Activated T-cell treated with anti-CD3 and anti-CD28 coated beads for 24 hours (primary cell): ENCODE measurements at places on chromosomes 6 and 20.

GRCh38 chr20:63344616-63345327 lies 16.4 kb downstream of the CHRNA4 start:
- no peak for DNase-seq

DNA sequence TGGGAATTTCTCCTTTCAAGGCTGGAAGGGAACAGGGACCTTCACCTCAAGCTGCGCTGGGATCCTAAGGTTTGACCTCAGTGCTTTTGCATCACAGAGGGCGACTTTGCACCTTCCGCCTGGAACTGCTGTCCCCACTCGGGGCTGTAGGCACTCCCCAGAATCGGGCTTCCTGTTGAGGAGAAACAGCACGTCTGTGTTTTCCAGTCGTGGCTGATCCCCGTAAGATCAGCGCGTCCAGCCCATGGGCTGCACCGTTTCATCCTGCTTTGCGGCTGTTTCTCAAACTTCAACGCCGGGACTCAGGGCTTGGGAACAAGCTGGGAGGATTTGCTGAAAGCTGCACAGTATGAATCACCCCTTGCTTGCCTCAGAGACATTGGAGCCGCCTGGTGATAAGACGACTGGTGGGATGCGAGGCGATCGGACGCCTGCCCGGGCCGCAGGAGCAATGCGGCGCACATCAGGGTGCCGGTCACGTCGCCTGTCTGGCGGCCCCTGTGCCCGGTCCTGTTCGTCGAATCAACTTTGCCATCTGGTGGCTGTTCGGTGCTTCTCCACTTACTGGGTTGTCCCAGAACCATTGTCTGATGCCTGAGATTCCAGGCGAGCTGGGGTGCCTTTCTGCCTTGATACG lies 53.6 kb upstream of the FRMD1 start:
- DNase-seq = no peak

DNA sequence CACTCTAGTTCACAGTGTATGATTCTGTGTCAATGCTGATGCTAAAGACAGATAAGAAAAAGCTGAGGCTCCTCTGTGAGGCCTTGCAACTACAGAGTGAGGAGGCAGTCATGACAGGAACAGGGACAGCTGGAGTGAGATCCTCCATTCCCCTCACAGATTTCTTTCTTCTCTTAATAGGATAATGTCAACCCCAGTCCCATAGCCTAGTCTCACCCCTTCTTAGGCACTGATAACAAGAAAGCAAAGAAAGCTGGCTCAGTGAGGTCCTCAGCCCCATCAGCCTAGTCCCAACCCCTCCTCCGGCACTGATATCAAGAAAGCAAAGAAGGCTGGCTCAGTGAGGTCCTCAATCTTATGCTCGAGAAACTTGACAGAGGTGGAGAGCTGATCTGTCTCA lies 2.1 kb upstream of the PTCHD4 start:
- no peak for DNase-seq

- DNase-seq = no peak
These were observed 6.9 kb downstream of the SGK2 start for GRCh38 chr20:43565758-43566104.

- no peak for DNase-seq
These were observed 140.8 kb upstream of the RIMS1 start for GRCh38 chr6:71745525-71745924.

DNA sequence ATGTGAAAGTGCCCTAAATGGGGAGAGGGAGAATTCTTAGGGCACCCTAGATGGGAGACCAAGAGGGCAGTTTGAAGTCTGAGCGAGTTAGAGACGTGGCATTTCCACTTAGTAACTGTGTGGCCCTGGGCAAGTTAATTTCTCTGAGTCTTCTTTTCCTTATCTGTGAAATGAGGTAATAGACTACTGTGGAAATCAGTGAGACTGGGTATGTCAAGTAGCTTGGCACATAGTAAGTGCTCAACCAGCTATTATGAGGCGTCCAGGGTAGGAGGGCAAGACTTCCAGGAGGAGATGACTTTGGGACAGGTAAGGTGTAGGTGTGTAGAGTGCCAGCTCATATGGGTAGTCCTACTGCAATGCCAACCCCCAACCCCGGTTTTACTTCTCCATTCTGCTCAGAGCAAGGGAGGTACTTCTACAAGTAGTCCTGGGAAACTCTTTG lies 770 bp downstream of the KIF3B start:
- no peak for DNase-seq

GRCh38 chr6:151993364-151993763 lies 185.9 kb downstream of the ESR1 start:
- DNase-seq = no peak
